ENCODE measurements at places on chromosomes 2 and 18.
A peak's percentile ranks its signal among the peaks of the same experiment; 100 is the strongest.

DNA sequence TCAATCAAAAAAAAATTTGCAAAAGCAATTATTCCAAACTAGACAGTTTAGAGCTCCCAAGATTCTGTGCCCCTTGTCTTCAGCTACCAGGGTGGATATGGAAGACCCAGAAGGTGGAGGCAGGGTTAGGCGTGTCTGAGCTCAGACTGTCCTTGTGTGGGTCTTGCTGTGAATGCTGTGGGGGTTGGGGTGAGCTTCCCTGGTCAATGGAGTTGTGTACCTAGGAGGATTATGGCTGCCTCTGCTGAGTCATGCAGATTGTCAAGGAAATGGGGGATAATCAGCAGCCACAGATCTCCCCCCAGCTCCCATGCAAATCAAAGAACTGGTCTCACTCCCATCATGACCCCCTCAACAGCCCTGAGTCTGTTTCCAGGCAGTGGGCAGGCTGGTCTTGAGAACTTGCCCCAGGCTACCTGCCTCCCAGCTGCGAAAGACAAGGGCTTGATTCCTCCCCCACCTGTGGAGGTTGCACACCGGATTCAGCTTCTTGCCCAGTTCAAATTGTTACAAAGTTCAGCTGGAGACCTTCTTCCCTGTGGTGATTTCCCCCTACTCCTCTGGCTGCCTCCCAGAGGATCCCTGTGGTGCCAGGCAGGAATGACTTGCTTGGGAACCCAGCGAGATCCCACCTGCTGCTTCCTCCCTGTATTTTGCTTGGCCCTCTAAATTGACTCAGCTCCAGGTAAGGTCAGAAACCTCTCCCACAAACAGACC, 77.0 kb downstream of the RAD51AP2 start:
- no peak for DNase-seq

- DNase-seq, result no peak
Observed at GRCh38 chr2:99072551-99072950, 69.0 kb upstream of the C2orf15 start.

GRCh38 chr2:233422050-233422639, 67.9 kb downstream of the DGKD start:
- peak; percentile 33 for DNase-seq

- no peak for DNase-seq
Observed at GRCh38 chr2:158969715-158970240, 1.3 kb downstream of the TANC1 start.
